ENCODE measurements at places on chromosomes 7 and 10. TPM values are rescaled to one million over a fixed set of nuclear protein-coding genes. Genes with fewer than 3 reads are reported as not detected.

TAS2R41 gene
- not detected for total RNA-seq

PRSS1 gene
- not detected for total RNA-seq

- peak; percentile 47 for DNase-seq
These were observed 17.2 kb downstream of the TCF7L2 start for GRCh38 chr10:112967200-112967599.

DNA sequence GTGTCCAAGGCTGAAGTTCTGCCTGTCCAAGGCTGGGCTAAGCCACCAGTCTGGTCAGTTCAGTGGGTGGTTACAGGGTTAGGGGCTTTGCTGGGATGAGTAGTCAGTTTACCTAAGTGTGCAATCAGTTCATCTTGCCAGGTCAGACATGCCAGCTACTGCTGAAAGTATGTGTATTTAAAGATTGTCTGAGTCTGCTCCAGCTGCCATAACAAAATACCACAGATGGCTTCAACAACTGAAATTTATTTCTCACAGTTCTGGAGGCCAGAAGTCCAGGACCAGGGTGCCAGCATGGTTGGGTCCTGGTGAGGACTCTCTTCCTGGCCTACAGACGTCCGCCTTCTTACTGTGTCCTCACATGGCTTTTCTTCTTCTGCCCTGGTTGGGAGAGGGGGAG lies 52.4 kb upstream of the TNS3 start:
- DNase-seq: no peak

DNA sequence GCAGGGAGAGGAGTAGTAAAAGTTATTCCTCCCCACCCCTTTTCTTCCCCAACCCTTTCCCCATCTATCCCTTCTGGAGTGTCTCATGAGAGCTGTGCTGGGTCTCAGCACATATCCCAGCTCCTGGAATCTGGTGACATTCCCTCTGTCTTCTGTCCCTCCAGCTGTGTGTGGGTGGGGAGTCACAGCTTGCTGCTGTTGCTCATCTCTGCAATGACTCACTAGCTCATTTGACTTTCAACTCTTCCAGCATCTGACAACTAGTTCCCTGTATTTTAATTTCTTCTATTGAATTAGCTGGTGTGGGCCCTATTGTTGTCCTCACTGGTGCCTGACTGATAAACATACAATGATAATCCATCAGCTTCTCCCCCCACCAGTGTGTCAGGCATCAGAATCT lies 198.9 kb upstream of the AUTS2 start:
- DNase-seq: peak; percentile 44

- DNase-seq: no peak
These were observed 124.1 kb upstream of the FERD3L start for GRCh38 chr7:19269301-19269700.

GRCh38 chr7:150524018-150524417 lies 9.3 kb downstream of the GIMAP7 start:
- DNase-seq: no peak

- DNase-seq: no peak
These were observed 59.8 kb upstream of the ANTXRL start for GRCh38 chr10:46226900-46227558.

DNA sequence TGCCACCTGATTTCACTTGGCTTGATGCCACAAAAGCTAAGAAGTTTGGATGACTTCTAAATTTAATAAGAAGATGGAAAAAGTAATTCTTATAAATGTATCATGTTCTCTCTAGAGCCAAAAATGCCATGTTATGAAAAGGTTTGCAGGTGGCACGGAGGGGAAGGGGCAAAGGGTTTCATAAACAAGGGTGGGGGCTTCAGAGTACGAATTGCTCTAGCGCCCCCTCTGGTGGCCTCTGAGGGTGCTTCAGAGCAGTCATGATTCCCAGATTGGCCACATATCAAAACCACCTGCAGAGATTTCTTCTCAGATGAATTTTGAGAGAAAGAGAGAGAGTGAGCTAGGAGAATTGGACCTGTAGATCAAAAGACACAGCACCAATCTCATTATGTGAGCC lies 208.6 kb upstream of the YAE1 start:
- no peak for DNase-seq

SEC61G gene
- 719 TPM for total RNA-seq

DNA sequence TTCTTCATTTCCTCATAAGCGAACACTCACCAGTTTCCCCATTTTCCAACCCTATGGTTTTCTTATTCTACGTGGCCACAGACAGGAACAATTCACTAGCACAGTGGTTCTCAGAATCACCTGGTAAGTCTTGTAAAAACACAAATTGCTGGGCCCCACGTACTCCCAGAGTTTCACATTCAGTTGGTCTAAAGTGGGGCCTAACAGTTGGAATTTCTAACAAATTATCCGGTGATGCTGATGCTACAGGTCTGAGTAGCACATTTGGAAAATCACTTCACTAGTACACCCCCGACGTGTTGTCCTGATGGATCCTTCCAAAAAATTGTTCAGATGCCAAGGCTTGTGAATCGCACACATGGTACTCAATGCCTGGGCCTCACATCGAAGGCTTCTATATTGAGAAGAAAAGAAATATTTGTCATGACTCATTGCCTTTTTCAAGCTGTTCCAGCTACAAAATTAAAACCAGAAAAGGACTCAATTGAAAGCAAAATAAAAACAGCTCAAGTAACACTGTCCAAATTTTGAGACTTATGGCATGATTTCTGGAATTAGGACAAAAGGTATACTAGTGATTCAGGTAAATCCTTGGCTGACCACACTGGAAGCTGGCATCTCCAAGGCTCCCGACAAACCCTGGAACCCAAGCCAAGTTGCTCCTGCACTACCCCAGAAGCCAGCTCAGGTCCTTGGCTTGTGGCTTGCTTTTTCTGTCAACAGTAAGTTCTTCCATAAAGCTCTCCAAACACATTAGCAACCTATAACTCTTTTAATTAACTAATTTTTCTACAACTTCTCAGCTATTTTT lies 12.9 kb upstream of the VIM start:
- DNase-seq: peak; percentile 73

- DNase-seq: no peak
These were observed 13.8 kb upstream of the STOX1 start for GRCh38 chr10:68813559-68813958.

CTAGE15 gene
- not detected for total RNA-seq

DNA sequence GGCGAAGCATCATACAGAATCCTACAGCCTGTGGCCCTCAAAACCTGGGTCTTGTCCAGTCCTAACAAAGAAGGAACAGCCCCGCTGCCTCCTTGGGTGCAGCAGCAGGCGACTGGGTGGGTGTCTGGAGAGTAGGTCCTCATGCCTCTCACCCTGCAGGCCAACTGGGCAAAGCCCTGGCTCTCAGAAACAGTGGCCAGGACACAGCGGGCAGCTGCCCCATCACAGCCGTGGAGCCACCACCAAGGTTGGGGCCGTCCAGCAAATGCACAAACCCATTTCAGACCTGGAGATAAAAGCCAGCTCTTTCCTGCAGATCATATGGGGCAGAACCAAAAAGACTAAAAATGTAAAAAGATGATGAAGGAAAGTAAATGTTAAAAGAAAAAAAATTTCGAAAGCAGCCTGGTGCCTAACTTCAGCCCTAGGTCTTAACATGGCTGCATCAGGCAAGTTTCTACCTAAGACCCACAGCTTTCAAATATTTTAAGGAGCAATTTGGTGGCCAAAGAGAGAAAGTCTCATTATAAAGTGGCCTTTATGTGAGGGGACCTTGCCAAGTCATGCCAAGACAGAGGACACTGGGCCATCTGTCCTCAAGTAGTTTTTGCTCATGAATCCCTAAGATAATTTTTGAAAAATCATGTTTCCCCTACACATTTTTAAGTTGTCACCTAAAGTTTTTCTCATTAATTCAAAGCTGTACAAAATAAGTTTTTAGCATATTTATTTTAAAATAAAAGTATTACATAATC lies 142.1 kb downstream of the PAXIP1 start:
- no peak for DNase-seq

DYDC2 gene
- not detected for total RNA-seq

KDM7A gene
- 0.17 TPM for total RNA-seq

DNA sequence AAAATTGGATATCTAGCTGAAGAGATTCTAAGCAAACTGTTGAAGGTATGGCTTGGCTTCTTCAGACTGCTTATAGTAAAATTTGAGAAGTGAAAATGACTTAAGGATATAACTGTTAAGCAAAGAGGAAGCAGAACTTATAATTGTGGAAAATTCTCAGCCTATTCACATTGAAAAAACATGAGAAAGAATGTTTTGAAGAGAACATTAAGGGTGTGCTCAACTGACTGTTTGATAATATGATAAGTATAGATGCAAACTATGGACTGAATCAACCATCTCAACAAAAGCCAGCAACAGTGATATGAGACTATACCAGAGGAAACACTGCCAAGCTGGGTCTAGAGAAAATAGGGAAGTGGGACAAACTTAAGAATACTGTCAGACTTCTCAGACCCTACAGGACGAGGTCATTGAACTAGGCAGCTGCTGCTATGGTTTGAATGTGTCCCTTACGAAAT lies 133.1 kb upstream of the PPP1R3A start:
- no peak for DNase-seq

- DNase-seq: no peak
These were observed 33.6 kb downstream of the ZNF22 start for GRCh38 chr10:45034301-45034700.

VWA2 gene
- not detected for total RNA-seq

GRCh38 chr7:21108182-21108581 lies 319.7 kb upstream of the SP4 start:
- DNase-seq: no peak

DNA sequence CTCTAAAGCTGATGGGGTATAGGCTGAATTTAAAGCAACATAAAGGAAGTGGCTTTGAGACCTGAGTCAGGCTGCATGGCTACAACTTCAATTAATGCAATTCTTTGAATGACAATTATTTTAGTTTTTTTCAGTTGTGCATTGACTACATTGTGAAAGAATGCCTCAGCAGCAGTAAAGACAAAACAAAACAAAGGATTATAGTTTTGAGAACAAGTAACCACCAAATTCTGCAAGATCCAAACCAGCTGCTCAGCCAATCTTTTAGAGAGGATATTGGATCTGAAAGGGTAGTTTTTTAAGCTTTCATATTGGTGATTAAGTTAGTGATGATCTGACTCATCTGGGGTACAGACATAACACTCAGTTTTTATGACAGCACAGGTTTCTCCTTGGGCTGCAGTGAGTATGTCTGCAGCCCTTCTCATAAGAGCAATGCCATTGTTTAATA lies 40.6 kb upstream of the ABCA13 start:
- DNase-seq: no peak

GRCh38 chr7:38222481-38223096 lies 44.5 kb downstream of the STARD3NL start:
- peak; percentile 51 for DNase-seq

DNA sequence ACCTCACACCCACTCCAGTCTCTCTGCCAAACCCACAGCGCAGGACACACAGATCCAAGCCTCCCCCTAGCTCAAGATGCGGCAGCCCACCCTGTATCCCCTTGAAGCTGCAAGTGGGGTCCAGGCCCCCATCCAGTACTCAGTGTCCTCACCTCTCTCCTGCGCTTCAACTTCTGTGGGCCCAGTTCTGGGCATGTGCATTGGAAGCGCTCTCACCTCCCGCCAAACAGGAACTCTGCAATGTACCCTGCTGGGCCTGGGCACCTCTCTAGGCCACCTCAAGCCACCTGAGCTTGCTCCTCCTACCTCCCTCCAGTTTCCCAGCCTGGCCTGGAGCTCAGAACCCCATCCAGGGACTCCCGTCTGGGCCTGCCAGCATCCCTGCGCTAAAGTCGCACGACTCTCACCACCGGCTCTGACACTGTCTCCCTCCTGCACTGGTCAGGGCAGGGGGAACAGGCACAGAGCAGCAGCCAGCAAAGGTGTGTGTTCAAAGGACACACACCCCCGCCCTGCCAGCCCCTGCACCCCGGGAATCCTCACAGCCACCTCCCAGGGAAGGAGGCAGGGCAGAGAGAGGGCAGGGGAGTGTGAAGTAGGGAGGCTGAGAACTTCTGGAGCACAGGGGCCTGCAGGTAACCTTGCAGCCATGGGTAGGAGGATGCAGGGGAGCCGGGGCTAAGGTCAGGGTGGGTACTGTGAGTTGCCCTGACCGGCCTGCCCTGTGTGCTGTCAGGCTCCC lies 51.7 kb upstream of the MSMB start:
- no peak for DNase-seq

CTAGE4 gene
- 0.84 TPM for total RNA-seq

GRCh38 chr10:60140651-60141632 lies 234.6 kb upstream of the CCDC6 start:
- peak; percentile 81 for DNase-seq

PRSS37 gene
- total RNA-seq: not detected

UNC5B gene
- total RNA-seq: not detected

GRCh38 chr7:30348083-30348560 lies 63.7 kb downstream of the ZNRF2 start:
- DNase-seq: peak; percentile 93

TSPAN12 gene
- total RNA-seq: 45.3 TPM

CACNB2 gene
- not detected for total RNA-seq

MSRB2 gene
- total RNA-seq: 42.6 TPM

DNA sequence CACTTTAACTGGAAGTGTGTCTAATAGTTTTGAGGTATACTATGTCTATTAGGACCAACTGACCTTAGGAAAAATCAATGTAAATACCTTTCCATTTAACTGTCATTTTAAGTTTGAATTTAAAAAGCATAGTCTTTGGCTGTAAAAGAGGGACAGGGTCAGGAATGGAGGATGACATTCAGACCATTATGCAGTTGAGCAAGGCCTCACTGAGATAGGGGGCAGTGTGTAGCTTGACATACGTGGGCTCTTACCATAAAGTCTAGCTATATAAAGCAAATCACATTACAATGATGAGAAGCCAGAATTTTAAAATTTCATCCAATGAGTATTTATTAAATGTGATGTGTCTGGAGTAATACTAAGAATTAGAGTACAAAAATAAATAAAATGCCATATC lies 17.9 kb downstream of the PALS2 start:
- no peak for DNase-seq

- DNase-seq: peak; percentile 87
These were observed 160.8 kb downstream of the CREB5 start for GRCh38 chr7:28573059-28573553.

DNA sequence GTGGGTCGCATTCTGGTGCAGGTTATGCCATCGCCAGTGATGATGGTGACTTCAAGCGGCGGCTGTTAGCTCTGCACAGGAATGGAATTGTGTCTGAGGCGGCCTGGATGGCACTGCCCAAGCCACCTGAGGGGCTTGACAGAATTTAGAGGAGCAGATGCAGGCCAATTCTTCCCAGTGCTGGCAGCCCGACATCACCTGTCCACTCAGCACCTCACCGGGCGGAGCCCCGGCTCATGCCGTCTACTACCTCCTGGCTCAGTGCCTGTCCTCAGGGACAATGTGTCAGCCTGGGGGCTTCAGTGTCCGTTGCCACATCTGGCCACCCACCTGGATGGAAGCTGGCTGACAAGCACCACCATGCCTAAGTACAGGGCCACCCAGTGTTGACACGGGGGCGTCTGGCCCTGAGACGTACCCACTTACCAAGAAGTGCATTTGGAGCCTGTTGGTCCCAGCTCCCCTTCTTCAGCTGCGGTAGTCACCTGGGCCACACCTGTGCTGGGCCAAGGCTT lies 420.5 kb upstream of the MKI67 start:
- DNase-seq: no peak

- DNase-seq: no peak
These were observed 80.7 kb downstream of the MAD1L1 start for GRCh38 chr7:2151801-2152612.

All from Caki2 (cell line).